ENCODE measurements at places on chromosomes 13 and 19. TPM values are rescaled to one million over a fixed set of nuclear protein-coding genes. Genes with fewer than 3 reads are reported as not detected.

The ZSCAN4 gene
- total RNA-seq = not detected

DNA sequence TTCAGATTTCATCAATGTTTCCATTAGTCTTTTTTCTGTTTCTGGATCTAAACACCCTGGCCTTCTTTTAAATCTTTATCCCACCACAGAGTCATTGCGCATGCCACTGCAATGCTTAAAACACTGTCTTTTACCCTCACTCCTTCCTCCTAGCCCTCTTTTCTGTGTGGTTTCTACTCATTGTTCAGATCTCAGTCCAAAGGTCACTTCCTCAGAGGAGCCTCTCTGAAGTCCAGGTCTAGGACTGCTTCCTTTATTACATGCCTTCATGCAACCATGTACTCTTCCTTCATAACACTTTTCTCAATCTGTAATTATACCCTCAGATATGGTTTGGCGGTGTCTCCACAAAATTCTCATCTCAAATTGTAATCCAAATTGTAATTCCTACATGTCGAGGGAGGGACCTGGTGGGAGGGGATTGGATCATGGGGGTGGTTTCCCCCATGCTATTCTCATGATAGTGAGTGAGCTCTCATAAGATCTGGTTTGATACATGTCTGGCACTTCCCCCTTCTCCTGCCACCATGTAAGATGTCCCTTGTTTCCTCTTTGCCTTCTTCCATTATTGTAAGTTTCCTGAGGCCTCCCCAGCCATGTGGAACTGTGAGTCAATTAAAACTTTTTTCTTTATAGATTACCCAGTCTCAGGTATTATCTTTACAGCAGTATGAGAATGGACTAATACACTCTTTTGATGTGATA is 808.9 kb downstream of the DIAPH3 start:
- DNase-seq = no peak

- DNase-seq = no peak
These were observed 568.3 kb upstream of the GPC6 start for GRCh38 chr13:92658293-92658692.

- DNase-seq = no peak
These were observed 20.1 kb upstream of the ARHGEF18 start for GRCh38 chr19:7328647-7329046.
